ENCODE measurements at places on chromosomes 3 and 15.

GRCh38 chr3:192818126-192818525 is 90.8 kb upstream of the FGF12 start:
- DNase-seq, result no peak

DNA sequence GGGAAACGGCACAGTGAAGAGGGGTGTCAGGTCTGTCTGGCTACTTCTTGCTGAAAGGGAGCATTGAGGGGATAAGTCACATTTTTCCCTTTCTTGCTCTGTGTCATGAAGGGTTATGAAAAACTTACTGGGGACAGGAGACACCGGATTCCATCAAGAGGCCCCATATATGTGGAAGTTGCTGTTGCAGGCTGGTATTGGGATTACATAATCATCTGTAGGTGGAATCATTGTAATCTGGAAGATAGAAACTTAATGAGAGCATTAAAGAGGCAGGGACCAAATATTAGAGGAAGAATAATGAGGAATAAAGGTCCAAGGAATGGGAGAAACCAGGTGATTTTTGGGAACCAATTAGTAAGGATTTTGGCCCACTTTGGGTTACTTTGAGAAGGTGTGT is 4.2 kb upstream of the TCAIM start:
- DNase-seq, result no peak

DNA sequence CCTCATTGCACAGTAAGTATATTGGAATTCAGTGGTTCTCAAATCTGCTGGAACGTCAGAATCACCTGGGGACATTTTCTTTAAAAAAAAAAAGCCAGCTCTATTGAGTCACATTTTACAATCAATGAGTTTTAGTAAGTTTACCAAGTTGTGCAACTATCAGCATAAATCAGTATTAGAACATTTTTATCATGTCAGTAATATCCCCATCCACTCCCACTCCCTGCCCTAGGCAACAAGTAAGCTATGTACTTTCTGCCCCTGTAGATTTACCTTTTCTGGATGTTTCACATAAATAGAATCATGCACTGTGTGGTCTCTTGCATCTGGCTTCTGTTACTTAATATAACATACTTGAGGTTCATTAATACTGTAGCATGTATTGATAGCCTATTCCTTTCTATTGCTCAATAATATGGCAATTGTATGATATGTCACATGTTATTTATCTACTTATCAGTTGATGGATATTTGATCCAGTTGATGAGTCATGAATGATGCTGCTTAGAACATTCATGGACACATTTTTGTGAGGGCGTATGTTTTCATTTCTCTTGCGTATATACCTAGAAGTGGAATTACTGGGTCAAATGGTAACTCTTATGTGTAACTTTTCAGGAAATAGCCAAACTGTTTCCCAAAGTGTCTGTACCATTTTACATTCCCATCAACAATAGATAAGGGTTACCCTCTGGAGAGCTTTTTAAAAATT is 180.5 kb downstream of the THSD4 start:
- DNase-seq, result no peak

GRCh38 chr3:196193736-196194541 is 17.3 kb downstream of the ZDHHC19 start:
- no peak for DNase-seq

DNA sequence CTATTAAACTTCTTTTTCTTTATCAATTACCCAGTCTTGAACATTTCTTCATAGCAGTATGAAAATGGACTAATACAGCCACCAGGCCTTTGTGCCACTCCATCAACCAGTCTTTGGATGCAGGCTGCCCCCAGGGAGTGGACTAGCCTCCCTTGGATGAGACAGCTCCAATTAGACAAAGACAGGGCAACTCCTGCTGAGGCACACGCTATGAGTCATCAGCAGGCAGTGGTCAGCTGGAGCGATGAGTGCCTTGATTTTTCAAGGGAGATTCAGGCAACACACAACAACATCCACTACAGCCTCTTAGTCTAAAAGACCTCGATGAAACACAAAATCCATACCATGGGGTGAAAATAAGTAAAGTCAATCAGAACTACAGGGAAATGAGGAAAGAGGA is 160.1 kb downstream of the ARRDC4 start:
- no peak for DNase-seq

- DNase-seq, result no peak
Measured at GRCh38 chr3:184785890-184786279, 26.1 kb upstream of the VPS8 start.

- no peak for DNase-seq
Measured at GRCh38 chr3:105976196-105976595, 107.4 kb upstream of the CBLB start.

GRCh38 chr3:27089068-27089467 is 280.1 kb downstream of the NEK10 start:
- DNase-seq, result no peak

DNA sequence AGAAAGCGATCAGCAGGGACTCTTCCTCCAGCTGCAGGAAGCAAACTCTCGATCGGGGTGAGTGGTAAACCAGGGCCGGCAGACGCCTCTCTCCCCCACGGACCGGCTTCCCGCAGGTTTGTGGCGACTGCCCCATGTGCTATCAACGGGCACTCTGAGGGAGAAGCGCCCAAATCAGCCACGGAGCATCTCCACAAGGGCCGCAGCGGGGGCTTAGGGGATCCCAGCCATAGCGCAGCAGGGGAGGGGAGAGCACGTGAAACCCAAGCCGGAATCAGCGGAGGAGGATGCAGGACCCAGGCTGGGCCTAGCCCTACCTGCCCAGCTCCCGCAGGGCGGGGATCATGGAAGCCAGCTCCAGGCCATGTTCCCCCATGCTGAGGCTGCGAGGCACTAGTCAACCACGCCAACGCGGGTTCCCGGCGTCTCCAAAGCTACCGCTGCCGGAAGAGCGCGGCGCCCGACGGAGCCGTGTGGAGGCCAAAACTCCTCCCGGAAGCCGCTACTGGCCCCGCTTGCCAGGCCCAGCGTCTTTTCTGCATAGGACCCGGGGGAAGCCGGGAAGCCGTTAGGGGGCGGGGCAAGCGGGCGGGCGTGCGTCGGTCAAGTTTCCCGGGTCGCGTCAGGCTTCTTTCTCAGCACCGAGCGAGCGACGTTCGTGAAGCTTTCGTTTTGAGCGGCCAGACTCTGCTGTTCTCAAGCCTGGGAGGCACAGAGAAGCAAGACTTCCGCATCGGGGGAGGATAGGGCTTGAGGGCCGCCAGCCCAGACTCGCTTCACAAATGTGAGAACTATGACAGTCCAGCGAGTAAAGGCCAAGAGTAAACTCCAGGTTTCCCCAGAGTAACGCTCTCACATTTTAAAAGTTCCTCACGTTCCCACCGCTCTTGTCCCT is at the start of gene ATR:
ATR (minus strand) TSS at position 405 of the 895 bp plus-strand sequence; CDS start at position 376, 29 bp downstream.
- DNase-seq, result peak; percentile 87

DNA sequence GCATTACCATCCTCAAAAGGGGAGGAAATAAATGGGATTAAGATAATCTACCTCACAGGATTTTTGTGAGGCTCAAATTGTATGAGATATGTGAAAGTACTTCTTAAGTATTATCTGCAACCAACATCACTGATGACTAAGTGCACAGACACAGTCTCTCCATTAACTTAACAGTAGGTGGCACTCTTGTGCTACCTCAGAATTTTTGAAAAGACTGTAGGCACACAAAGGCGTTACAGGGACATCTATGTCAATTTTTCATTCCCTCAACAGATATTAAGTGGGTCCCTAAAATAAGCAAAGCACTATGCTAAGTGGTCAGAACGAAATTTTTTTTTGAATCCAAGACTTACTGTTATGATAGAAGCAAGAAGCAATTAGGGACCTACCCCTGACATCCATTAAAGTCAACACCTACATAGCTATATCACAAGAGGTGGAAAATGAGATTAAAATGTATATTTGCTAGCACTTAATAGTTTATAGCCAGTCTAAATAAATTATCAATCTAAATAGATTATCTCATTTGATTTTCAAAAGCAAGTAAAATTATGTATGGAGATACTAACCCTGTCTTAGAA is 52.9 kb downstream of the RYK start:
- DNase-seq, result no peak
